Germinal center (tissue), 1 donor: ENCODE measurements at places on chromosomes 16 and 17.

DNA sequence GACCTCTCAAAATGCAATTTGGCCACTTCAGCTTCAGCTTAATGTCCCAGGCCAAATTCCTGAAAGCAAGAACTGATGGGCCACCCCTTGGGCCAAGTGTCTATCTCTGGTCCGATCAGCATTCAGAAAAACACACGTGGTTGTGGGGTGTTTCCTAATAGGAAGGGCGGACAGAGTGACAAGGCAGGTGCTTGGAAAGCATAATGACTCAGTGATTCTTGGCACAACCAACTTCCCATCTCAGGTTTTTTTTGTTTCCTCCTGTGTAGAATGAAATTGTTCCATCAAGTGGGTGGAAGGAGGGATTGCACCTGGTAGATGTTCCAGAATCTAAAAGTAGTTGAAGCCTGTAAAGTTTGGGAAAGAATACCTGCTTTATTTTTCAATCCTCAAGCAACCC is 155.6 kb downstream of the HS3ST2 start:
- no peak for DNase-seq

DNA sequence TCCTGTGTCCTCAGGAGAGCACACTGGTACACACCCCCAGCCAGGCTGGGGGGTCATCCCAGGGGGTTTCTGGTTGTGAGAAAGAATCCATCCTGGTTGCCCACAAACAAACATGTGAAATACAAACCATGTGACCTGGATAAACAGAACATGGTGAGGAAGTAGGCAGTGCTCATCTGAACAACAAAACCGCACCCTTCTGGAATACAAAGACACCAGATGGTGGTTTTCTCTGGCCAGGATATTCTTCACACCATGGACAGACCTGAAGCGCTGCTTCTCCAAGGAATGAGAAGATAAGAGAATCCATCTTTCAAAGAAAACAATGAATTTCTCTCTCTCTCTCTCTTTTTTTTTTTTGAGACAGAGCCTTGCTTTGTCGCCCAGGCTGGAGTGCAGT is 302.3 kb downstream of the SLC39A11 start:
- DNase-seq = no peak

GRCh38 chr16:83561876-83562275 is 245.9 kb upstream of the HSBP1 start:
- DNase-seq = no peak

DNA sequence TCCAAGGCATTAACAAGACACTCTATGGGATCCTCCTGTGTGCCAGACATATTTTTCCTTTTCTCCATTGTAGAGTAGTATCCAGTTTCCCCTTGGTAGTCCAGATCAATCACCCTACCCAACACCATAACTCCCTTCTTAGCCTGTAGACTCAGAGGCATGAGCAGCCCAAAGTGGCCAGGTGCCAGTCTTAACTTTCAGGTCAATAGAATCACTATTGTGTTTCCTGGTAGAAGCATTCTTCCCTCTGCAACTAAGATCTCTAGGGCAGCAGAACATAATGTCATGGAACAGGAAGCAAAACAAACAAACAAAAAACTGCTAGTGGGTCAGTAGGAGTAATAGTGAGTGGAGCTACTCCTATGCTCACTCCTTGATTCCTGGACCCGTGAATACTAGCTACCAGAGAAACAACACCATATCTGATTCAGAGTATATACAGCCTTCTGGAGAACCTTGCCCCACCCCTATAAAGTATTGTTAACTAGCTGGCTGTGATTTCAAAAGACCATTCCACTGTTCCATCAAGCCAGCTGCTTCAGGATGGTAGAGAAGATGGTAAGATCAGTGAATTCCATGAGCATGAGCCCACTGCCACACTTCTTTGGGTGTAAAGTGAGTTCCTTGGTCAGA is 11.2 kb upstream of the CLEC19A start:
- no peak for DNase-seq

DNA sequence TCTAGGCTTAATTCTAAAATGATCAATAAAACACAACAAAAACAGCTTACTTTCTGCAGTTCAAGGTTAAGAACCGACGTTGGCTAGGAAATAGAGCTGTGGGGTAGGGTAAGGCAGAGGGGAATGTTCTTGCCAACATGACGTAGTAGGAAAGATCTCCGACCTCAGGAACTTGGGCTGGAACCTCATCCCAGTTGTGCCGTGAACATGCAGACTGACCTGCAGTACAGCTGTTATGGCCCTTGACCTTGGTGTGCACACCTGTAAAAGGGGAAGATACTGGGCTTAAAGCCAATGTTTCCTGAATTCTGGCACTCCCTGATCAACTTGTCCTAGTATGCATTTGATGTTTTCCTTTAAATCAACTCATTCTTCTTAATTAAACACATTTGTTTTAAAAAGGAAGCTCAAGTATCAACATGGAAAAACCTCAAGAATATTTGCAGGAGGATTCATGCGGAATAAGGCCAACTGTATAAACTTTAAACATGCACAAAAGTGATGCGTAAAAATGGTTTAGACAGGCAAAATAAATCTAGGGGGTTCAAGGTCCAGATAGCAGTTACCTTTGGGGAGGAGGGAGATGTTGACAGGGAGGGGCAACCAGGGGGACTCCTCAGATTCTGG is 14.2 kb upstream of the SLC6A2 start:
- no peak for DNase-seq

- DNase-seq = peak; percentile 32
Observed at GRCh38 chr17:76493505-76494167, 7.6 kb downstream of the RHBDF2 start.

DNA sequence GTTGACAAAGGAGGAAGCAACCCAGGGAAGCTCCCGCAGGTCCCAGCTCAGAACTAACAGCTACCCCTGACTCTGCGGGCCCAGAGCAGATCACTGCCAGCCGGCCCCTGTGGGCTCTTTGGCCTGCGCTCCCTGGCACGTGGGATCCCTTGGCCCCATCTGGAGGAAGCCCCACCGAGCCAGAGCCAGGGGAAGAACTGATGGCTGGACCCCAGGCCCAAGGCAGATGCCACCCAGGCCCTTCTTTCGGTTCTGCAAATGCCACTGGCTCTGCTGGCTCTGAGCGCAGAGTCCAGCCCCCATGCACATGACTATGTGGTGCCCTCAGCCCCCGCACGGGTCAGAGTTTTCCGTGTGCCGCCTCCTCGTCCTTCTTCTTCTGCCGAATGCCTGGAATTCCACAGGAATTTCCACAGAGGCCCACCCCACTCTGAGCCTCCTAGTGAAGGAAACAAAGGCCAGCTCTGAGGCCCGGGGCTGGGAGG is 35.8 kb upstream of the SNN start:
- DNase-seq = no peak

DNA sequence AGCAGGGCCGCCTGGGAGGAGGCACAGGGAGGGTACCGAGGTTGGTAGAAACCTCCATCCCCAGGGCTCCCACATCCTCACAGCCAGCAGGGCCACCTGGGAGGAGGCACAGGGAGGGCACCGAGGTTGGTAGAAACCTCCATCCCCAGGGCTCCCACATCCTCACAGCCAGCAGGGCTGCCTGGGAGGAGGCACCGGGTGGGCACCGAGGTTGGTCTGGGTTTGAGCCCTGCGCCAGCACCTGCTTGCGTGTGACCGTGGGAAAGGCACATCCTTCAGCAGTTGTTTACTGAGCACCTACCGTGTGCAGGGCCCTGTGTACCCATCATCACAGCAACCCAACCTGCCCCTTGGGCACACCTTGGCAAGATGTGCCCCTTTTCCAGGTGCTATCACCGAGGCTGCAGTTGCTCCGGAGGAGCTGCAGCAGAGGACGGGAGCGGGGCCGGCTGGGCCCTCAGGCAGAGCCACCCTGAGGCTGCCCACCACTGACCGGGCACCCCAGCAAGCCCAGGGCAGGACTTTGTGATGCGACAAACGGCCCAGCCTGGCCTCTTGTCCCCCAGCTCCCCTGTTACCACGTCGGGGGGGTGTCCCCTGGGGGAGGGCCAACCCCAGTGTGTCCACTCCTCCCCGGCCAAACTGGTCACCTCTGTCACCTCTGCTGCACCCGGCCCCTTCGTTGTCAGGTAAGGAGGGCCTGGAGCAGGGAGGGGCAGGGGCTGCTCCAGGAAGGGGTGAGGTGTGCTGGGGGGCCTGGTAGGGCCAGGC is 22.1 kb upstream of the OSGIN1 start:
- no peak for DNase-seq

GRCh38 chr17:3954976-3955672 is 9.1 kb downstream of the ATP2A3 start:
- no peak for DNase-seq

GRCh38 chr16:88084881-88085280 is 133.6 kb downstream of the BANP start:
- DNase-seq = no peak

DNA sequence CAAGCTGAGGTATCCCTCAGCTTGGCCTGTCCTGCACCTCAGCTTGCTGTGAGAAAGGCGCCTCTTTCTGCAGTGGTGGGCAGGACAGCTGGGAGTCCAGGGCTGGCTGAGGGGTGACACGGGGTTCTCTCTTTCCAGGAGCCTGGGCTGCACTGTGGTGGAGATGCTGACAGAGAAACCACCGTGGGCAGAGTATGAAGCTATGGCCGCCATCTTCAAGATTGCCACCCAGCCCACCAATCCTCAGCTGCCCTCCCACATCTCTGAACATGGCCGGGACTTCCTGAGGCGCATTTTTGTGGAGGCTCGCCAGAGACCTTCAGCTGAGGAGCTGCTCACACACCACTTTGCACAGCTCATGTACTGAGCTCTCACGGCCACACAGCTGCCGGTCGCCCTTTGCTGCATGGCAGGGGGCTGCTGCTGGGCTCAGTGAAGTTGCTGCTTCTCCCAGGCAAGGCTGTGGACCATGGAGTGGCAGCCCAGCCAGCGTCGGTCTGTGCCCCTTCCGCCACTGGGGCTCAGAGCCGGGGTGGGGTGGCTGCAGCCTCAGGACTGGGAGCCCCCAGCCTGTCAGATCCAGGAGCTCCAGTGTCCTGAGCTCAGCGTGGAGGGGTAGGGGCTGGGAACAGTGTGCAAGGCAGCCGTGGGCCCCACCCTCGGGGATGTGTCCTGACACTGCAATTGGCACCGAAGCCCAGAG is 6.4 kb downstream of the LIMD2 start:
- DNase-seq = no peak

DNA sequence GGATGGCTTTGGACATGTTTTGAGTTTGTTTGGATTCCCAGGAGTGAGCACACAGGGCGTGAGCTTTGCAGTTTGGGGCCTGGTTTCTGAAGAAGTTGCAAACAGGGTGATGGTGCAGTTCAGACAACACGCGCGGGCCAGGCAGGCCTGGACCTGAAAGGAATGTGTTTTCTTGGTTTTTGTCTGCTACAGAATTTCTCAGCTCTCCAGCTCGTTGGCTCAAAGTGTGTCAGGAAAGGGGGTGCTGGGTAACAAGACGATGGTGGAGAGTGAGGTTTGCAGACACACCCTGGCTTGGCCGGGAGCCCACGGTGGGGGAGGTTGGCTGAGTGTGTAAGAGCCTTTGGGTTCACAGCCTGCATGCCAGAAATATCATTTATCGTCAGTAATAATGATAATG is 82.3 kb downstream of the CMIP start:
- DNase-seq = no peak

DNA sequence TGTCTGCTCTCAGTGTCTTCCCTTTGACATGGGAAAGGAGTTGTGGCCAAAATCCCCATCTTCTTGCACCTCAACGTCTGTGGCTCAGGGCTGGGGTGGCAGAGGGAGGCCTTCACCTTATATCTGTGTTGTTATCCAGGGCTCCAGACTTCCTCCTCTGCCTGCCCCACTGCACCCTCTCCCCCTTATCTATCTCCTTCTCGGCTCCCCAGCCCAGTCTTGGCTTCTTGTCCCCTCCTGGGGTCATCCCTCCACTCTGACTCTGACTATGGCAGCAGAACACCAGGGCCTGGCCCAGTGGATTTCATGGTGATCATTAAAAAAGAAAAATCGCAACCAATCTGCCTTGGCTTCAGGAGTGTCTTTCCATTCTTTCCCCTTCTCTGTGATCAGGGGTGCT is 918 bp upstream of the MRM1 start:
- DNase-seq = no peak
